ENCODE measurements at places on chromosomes 13 and 19. TPM values are rescaled to one million over a fixed set of nuclear protein-coding genes. Genes with fewer than 3 reads are reported as not detected.

CKM gene
- 2,511 TPM for total RNA-seq

ZNF829 gene
- 3.8 TPM for total RNA-seq

MBD3L2 gene
- not detected for total RNA-seq

FPR1 gene
- total RNA-seq: 0.16 TPM

ZNF296 gene
- total RNA-seq: not detected

UQCR11 gene
- total RNA-seq: 73.3 TPM

Measured in myocyte (in vitro differentiated cells).